Hepatic stellate cell (primary cell): ENCODE measurements at places on chromosomes 11 and 22.
A peak's percentile ranks its signal among the peaks of the same experiment; 100 is the strongest.

GRCh38 chr11:101397979-101398378 lies 185.8 kb downstream of the TRPC6 start:
- DNase-seq: no peak

DNA sequence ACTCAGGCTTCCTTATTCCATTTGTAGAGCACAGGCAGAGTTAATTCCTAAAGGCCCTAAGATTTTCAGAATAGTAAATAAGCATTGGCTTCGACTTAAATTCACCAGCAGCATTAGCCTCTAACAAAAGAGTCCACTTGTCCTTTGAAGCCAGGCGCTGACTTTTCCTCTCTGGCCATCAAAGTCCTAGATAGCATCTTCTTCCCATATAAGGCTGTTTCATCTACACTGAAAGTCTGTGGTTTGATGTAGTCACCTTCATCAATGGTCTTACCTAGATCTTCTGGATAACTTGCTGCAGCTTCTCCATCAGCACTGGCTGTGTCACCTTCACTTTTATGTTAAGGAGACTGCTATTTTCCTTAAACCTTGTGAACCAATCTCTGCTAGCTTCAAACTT lies 118.3 kb upstream of the SOX6 start:
- DNase-seq: no peak

- DNase-seq: no peak
Observed at GRCh38 chr22:45673482-45674175, 2.0 kb downstream of the ATXN10 start.

GRCh38 chr11:126284829-126285228 lies 1.9 kb downstream of the TIRAP start:
- peak; percentile 73 for DNase-seq

- DNase-seq: peak; percentile 86
Observed at GRCh38 chr22:27804470-27805297, 3.1 kb upstream of the MN1 start.

GRCh38 chr22:17434856-17435255 lies 65.6 kb downstream of the CECR2 start:
- no peak for DNase-seq

GRCh38 chr11:17531071-17531600 lies 13.1 kb downstream of the USH1C start:
- DNase-seq: no peak
